Kidney tubule cell (primary cell): ENCODE measurements at places on chromosomes 1 and 21.

DNA sequence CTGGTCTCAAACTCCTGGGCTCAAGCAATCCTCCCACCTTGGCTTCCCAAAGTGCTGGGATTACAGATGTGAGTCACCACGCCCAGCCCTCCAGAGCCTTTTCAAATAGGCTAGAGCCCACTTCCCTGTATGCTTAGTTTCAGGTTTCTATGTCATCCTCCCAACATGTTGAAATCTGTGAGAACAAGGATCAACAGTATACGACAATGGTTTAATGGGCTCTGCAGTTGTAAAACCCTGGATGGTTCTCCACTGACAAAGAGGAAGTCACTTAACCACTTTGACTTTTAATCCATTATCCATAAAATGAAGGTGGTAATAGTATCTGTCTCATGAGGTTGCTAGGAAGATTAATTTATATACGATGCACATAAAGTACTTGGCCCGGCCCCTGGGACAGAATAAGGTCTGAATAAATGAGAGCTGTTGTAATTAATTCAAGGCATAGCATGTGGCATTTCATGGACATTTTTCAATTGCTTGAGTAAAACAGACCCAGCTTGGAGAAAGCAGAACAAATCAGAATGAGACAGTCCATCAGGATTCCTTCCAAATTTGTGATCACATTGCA is 113.9 kb upstream of the ZNF648 start:
- DNase-seq: peak; percentile 61

DNA sequence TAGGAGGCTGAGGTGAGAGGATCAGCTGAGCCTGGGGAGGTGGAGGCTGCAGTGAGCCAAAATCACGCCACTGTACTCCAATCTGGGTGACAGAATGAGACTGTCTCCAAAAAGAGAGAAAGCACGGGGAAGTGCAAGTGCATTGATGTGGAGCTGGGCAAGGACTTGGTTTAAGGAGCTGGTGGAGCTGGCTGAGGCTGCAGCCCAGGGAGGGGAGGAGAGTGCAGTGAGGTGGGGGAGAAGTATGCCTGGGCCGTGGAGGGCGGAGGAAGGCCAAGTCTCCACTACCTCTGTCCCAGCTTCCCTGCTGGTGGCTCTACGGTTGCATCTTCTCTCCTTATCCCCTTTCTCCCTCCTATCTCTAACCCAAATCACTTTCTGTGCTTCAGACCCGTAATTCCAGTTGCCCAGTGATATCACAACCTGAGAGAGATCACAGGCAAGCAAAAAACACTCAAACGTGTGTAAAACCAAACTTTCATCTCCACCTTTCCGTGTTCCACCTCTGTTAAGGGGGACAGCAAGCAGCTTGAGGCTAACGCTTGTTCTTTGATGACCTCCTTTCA is 11.1 kb downstream of the TOR3A start:
- no peak for DNase-seq

DNA sequence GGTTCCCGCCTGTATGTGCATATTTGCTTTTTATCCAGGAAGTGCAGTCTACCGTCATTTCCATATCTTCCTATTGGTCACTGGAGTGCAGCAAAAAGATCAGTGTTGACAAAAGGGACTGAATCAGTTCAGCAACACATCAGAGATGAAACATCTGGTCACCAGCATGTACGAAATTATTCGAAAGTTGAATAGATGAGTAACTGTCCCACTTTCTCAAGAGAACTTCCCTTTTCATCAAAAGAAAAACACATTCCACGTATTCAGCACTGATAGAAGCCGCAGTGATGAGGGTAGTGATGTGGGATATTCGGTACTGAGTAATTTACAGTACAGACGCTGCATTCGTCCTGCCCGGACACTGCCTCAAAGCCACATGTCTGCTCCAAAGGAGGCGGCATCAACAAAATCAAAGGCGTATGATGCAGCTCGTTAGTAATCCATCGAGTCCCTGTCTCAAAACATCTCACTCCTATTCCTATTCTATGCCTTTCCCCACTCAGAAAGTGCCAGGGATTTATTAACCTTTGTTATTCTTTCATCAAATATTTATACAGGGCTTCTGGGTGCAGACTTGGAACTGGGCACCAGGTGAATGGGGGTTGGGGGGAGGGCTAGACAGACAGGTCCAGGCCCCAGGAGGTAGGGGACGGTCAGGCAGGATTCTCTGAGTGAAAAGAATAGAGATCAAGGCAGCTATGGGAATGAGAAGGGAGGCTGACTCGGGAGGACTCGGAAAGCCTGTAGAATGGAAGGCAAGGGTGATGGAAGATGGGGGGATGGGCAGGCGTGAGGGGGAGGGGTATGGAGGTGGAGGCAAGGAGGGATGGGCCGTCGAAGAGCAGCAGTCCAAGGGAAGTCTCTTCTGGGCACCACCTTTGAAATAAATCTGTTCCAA is 79.5 kb upstream of the SLC45A1 start:
- peak; percentile 29 for DNase-seq

DNA sequence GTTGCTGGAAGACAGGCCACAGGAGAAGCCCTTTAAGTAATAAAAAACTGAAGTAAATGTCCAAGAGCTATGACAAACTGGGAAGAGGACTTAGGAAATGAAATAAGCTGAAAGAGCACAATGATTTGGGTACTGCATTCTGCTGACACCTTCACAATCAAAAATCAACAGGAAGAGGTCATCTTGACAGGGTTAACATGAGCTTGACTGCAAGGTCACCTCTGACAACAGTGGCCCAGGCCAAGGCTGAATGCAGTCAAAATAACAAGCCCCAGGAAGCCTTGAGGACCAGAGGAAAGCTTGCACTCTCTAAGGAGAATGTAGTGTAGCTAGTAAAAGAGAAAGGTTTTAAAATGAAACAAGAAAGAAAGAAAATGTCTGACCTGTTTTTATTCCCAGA is 179.3 kb downstream of the SEC16B start:
- no peak for DNase-seq

DNA sequence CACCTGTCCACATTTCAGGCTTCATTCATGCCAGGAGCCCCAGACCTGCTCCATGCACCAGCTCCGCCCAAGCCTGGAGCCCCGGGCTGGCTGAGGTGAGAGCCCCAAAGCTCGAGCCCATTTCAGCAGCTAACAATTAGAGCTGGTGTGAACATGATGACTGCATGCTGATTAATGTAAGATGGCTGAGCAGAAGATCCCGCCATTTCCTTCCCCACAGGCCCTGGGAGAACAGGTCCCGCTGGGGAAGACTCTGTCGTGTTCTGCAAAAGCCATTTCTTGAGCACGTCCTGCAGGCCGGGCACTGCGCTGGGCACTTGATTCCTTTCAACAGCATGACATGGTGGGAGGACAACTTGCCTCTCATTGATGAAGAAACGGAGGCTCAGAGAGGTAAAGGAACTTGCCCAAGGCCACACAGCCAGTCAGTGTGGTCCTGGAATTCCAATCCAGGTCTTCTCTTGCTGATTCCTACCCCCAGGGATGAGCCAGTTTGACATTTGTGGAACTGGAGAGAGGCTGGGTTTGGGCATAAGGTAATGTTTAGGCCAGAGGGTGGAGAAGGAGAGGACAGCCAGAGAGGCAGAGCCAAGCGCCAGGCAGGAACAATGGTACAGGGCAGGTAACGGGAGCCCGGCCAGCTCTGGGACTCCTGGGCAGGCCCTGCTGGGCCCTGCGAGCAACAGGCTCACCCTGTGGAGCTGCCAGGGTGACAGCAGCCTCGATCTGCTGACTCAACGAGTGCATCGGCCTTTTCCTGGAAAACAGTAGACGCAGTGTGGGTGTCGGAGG is 28.1 kb upstream of the EPHA2 start:
- no peak for DNase-seq

- no peak for DNase-seq
These were observed 28.4 kb downstream of the ELF3 start for GRCh38 chr1:202038688-202039346.

DNA sequence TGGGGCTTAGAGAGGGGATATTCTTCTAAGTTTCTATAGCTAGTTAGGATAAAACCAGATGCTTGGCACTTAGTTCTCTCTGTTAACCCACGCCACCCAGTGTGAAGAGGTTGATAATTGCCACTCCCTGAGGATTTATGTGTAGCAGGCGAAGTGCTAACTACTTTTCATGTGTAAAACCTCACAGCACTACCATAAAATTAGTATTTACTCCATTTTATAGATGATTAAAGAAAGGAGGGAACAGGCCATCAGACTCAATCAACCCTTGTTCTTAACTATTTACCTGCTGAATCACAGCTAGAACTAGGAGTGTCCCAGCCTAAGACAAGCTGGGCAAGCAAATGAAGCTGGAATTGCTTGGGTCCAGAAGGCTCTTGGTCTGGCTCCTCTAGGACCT is 8.9 kb downstream of the LIN28A start:
- DNase-seq: no peak

- DNase-seq: no peak
These were observed 75.5 kb upstream of the IPO9 start for GRCh38 chr1:201753492-201753891.

DNA sequence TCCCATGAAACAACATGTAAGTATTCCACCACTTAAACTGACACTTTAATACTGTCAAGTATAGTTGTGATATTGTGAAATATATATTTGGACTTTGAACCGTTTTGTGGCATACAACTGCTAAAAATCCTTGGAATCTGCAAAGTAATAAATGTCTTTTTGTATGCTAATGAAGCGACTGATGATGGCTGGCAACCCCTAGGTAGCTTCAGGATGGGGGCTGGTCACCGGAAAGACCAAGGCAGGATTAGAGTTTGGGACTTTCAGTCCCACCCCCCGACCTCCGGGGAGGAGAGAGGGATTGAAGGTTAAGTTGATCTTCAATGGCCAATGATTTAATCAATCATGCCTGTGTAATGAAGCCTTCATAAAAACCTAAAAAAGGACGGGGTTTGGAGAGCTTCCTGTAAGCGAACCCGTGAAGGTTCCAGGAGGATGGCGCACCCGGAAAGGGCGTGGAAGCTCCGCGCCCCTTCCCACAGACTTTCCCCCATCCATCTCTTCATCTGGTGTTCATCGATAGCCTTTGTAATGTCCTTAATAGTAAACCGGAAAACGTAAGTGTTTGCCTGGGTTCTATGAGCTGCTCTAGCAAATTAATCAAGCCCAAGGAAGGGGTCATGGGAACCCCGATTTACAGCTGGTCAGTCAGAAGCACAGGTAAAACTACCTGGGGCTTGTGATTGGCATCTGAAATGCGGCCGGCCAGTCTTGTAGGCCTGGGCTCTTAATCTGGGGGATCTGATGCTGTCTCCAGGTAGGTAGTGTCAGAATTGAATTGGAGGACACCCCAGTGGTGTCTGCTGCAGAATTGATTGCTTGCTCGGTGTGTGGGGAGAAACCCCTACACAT is 1.8 kb upstream of the ZNF281 start:
- no peak for DNase-seq

GRCh38 chr1:246039584-246039983 is 467.5 kb downstream of the SMYD3 start:
- DNase-seq: no peak

GRCh38 chr1:205211839-205212536 is 486 bp upstream of the DSTYK start:
- no peak for DNase-seq

GRCh38 chr1:6273380-6273891 is 12.5 kb upstream of the GPR153 start:
- DNase-seq: peak; percentile 86

- no peak for DNase-seq
These were observed 8.5 kb downstream of the CHRNB2 start for GRCh38 chr1:154575951-154576566.

GRCh38 chr1:77513839-77514763 is 168.4 kb downstream of the ZZZ3 start:
- peak; percentile 58 for DNase-seq

GRCh38 chr1:184563308-184563707 is 176.5 kb downstream of the C1orf21 start:
- peak; percentile 23 for DNase-seq

DNA sequence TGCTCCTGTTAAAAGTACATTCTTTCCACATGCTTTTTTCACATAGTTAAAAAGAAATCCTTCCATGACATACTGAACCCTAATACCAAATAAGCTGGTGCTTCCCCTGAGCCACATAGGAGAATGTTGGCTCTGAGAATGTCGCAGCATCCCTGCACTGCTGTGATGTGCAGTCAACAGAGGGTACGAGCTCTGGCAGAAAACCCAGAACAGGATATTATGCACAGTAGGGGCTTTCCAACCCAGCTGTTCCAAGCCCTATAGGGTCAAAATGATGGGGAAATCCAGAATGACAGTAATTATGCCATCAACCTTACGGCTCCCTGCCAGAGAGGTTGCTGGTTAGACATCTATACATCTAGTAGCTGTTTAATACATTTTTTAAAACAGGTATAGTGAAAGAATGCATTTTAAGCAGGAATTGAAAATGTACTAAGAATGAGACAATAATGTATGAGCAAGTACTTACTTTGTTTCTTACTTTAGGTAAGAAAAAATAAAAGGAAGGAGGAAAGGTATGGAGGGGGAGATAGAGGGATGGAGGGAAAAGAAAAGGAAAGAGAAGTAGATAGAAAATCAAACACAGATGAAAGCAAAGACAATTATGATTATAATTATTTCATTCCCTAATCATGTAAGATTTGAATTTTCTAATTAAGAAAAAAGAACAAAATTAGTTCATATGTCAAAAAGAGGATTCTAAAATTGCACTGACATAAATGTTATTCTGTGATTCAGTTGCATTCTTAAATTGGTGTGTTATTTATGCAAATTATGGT is 126.0 kb downstream of the NR5A2 start:
- no peak for DNase-seq

DNA sequence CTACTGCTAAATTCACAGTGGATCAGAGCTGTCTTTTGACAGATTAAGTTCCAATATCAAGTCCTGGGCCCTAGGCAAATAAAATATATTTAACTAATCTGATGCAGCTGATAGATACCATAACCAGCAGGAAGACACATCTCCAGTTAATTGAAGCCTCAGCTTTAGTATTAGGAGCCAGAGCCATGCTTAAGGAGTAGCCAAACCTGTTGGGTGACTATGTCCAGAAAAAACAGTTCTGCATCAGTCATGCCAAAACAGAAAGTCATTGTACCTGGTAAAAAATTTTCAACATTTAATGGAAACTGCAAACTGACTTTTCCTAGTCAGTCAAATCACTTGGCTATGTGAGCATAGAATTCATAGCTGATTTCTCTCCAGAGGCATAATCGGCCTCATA is 200.5 kb upstream of the RUNX1 start:
- peak; percentile 27 for DNase-seq

DNA sequence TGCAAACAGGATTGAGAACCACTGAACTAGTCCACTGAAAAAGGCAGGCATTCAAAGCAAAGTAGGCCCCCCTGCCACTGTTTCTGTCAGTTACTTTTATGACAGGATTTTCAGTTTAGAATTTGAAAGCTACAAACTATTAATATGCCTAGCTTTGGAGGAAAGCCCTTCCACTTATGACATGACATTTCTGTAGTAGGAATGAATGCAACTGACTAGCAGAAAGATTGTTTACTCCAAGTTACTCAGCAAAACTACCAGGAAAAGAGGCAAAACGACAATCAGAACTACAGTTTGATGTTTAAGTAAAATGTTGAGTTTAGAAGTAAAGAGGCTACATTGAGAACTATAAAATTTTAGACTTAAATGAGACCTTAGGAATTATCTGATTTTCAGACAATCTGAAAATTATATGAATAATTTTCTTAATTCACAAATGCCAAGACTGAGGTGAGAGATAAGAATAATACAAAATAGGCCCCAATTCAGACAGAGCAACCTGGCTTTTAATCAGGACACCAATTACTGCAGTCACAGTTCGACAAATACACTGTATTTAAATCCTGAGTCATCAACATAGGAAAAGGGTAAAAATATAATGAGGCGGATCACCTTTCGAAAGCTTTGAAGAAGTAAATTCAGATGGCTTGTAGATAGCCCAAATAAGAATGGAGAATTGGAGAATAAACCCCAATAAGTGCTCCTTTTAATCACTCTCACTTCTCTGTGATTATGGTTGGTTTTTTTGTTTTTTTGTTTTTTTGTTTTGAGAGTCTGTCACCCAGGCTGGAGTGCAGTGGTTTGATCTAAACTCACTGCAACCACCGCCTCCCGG is 2.2 kb downstream of the PRKAB2 start:
- DNase-seq: no peak
